Stimulated activated CD8-positive, alpha-beta memory T cell treated with anti-CD3 and anti-CD28 coated beads, Interleukin-15, amount 100 ng/mL, for 4 hours (primary cell): ENCODE measurements at places on chromosomes 5 and 9.
A peak's percentile ranks its signal among the peaks of the same experiment; 100 is the strongest.

DNA sequence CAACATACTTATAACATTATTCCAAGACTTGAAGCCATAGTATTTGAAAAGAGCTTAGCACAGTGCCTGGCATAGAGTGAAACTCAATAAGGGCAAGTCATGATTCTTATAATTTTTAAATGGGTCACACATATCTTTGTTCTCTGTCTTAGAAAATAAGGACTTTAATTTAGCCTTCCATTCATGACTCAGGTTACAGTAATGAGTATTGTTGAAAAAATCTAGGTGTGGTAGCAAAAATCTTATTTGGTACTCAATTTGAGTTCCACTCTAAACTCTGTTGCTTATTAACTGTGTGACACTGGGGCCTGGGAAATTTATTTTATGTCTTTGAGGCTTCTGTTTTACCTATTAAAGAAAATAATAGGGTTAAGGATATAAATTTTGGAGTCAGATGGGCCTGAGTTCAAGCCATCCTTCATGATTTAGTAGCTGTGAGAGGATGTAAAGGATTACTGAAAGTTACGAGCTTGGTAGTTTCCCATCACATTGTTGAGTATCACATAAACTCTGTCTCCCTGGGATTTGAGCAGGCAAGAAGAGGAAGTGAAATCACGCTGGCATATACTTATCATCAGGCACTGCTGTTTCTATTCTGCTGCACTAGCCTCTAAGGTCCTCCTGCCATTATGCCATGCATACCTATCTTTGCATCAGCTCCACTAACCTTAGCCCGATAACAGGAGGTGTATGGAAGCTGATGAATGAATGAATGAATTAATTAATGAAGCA, 1.5 kb downstream of the SPINK9 start:
- no peak for DNase-seq

- DNase-seq: no peak
These were observed 112.4 kb downstream of the FSTL4 start for GRCh38 chr5:133499895-133500294.

DNA sequence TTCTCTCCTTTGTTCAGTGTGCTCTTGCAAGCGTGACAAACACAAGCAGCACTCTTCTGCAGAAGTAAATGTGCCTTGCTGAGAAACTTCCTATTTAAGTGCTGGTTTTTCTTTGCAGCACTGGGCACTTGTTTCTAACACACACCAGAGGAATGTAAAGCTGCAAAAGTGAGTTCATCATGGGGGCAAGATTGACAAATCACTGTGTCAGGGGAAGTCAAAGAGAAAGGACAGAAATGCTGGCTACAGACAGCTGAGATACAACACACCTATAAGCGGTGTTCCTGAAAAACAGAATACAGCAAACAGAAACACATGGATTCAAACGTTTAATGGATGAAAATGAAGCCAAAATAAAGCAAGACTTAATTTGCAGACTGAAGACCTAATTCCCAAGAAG, 19.6 kb downstream of the ROR2 start:
- DNase-seq: no peak

GRCh38 chr9:112242147-112242804, 67.2 kb upstream of the SUSD1 start:
- no peak for DNase-seq

DNA sequence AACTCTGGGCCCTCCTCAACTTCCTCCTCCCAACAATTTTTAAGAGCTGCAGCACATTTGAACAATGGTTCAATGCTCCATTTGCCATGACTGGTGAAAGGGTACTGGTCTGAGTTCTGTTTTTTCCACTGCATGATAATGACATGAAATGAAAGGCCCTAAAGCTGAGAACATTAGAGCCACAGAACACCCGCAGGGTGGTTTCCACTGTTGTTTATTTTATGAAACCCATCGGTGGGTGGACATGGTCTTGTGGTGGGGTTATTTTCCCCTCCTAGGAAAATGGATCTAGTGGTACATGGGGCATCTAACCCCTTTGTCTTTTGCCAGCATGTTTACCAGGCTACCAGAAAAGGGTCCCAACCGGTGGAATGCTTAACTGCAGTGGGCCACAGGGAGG, 71.8 kb downstream of the SMARCA2 start:
- DNase-seq: no peak

DNA sequence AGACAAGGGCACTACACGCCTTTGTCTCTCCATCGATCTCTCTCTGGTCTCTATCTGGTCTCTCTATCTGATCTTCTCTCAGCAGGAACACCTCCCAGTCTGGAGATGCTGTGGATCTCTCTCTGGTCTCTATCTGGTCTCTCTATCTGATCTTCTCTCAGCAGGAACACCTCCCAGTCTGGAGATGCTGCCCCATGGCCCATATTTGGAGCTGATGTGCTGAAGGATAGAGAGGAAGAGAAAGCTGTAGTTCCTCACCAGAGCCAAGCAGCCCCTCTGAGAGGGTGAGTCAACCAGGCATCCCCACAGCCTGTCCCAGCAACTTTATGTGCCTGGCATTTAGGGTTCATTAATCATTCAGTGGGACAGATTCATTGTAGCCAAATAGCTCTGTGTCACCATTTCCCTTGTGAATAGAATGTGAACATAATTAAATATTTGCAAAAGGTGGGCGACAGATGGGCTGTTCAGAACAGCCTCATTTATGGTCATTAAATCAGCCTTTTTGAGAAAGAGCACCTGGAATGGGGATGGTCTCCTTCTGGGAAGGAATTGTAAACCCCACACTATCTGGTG, 189.3 kb upstream of the MAST4 start:
- DNase-seq: no peak

- no peak for DNase-seq
These were observed 117.7 kb downstream of the MARCHF3 start for GRCh38 chr5:126912616-126913200.

DNA sequence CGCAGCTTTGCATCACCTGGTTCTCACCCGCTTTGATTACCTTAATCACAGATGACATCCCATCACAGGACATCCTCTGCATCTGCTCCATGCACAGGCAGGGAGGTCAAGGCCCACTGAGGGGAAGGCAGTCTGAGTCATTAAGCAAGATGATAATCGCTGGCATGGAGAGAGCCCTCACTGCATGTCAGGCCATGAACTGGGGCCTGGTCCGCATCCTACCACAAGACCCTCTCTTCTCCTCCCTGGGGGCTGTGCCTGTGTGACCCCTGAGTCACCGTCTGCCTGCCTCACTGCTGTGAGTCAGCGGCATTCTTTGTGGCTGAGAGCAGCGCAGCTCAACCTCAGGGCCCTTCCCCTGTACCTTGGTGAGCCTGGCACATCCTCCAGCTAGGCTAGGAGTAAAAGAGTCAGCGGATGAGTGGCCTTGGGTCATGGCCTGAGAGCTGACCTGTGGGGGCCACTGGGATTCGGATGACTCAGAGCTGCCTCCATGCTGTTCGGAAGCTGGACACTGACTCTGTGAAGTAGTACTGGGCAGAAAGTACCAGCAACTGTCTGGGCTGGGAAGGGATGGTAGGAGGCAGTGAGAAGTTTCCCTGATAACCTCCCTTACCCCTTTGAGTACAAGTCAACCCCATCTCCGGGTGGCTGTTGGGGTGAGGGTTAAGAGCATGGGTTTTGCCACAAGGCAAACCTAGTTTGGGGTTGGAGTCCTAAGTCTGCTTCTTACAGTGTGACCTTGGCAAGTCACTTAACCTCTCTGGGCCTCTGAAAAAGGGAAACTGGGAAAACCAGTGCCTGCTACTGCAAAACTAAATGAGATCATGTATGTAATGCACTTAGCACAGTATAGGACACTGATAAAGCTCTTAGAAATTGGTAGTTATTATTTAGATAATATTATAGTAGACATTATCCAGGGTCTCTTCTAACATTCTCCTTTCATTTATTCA, 14.6 kb upstream of the ARSI start:
- DNase-seq: no peak

DNA sequence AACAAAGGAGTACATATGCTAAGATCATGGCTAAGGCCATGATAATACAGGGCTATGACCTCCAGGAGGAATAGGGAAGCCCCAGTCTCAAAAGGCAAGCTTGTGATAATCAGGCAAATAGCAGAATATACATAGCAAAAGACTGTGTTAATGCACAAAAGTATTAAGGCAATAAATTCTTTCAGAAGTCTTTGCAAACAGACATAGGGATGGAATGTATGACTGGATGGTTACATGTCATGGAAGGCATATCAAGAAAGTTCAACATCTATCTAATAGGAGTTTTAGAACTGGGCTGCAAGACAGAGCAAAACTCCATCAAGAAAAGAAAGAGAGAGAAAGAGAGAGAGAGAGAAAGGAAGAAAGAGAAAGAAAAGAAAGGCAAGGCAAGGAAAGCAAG, 264.5 kb upstream of the CDH6 start:
- DNase-seq: no peak

DNA sequence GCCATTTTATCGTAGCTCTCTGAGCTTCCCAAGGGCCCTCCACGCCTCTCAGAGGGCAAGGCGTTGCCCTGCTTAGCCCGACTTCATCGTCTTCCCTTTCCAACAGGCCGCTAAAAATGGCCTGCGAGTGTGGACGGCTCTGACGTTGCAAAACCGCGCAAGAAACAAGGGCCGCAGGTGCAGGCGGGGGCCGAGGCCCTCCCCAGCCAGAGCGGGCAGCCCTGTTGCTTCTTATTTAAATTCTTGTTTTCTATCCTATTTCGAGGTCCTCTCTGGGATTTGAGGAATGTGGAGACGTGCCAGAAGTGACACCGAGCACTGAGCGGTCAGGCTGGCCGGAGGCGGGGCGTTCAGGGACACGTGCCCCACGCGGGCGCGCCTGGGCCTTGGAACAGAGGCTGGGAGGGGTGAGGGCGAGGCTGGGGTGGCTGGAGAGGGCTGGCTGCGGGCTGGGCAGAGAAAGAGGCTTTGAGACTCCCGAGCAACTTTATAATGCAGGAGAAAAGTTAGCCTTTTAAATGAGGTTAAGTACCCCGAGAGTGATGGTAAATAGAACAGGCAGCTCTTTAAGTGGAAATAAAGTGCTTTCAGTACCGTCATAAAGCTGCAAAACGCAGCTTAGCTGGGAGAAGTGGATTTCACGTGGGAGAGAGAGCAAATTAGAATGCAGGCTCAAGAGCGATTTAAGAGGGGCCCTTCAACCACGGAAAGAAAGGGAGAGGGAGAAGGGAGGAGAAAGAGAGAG, 243.6 kb downstream of the AUH start:
- DNase-seq: no peak

DNA sequence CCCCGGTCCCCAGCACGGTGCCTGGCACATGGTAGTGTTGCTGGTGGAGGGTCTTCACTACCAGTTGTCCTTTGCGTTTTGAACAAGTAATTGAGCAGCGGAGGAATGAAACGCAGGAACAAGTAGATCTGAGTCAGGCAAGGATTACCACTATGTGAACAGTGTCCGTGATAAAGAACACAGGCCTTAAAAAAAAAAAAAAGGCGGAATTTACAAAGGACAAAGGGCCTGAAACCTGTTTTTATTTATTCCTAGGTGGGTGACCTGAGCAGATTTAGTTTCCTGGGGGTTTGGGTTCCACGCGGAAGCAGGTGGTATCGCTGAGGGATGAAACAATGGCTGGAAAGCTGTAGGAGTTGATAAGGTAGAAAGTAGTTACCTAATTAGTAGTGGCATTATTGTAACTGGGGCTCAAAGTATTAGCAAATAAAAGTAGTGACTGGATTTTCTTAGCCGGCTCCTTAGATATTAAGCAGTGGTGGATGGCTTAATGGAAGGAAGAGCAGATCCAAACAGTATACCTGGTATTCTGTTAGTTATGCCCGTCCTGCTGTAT, 1.1 kb downstream of the RUSC2 start:
- no peak for DNase-seq

DNA sequence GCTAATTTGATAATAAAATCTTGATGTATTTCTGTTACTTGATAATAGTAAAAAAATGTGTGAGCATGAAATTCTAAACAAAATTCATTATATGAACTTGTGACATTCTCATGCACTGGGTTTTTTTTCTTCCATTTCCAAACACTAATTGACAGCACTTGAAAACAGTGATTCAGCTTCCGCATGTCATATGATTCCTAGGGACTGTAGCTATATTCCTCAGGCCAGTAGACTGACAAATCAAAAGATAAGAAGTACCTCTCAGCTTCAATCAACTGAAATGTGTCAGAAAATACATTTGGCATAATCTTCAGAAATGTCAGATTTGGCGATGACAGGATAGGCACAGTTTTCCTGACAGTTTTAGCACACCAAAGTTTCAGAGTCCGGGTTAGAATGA, 52.5 kb downstream of the EFNA5 start:
- DNase-seq: no peak

DNA sequence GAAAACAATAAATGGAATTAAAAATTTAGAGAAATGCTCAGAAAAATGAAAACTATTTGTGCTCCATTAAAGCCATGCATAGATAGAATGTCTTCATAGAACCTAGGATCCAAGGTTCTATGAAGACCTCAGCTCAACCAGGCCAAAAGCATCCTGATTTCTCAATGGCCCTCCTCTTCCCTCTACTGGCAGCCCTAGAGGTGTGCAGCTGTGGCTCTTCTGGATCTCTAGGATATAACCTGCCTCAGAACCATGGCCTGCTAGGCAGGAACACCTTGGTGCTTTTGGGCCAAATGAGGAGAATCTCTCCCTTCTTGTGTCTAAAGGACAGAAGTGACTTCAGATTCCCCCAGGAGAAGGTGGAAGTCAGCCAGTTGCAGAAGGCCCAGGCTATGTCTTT, 15.1 kb downstream of the IFNA1 start:
- no peak for DNase-seq

GRCh38 chr9:130128733-130129431, 43.3 kb upstream of the NCS1 start:
- DNase-seq: peak; percentile 60

DNA sequence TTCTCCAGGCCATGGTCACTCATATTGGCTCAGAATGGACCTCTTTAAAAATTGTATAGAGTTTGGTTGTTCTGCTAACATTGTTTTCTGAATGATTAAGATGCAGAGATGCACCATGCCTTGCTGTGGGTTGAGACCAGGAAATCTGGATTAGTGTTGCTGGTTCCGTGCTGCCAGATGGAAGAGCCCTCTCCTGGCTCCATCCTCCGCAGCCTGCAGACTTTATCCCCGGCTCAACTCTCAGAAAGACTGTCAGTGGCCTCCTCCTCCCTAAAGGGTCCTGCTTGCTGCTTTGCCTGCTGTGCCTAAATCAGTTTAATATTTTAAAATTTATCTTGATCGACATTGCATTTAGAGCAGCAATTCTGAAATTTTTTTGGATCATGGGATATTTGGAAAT, 196.7 kb downstream of the TENT4A start:
- no peak for DNase-seq

GRCh38 chr5:124634228-124634739, 112.2 kb downstream of the ZNF608 start:
- no peak for DNase-seq
